SJCRH30 (cell line): ENCODE measurements at places on chromosomes 13 and 19. TPM values are rescaled to one million over a fixed set of nuclear protein-coding genes. Genes with fewer than 3 reads are reported as not detected.

ZNF541 gene
- total RNA-seq: not detected in 2 replicates

- DNase-seq: no peak
These were observed 386.5 kb downstream of the OLFM4 start for GRCh38 chr13:53415135-53415534.

LRRC63 gene
- total RNA-seq: 0.06 TPM in 1 of 2 replicates, not detected in the other

DNA sequence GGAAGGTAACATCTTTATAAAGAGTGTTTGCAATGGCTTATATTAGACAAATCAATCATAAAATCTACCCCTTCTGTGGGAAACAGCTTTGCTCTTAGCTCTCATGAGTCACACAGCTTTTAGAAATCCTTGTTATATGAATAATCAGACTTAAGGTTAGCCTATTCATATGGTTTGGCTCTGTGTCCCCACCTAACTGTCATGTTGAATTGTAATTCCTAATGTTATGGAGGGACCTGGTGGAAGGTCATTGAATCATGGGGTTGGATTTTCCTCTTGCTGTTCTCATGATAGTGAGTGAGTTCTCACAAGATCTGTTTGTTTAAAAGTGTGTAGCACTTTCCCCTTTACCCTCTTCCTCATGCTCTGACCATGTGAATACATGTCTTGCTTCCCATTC lies 704.2 kb upstream of the KLHL1 start:
- no peak for DNase-seq

MCEMP1 gene
- not detected in 2 replicates for total RNA-seq

CEACAM1 gene
- total RNA-seq: not detected in 2 replicates

GRCh38 chr19:38044267-38045111 lies 137.5 kb downstream of the SIPA1L3 start:
- DNase-seq: no peak

FUT1 gene
- not detected in 2 replicates for total RNA-seq

GRCh38 chr19:54436628-54437252 lies 12.3 kb upstream of the LENG8 start:
- DNase-seq: no peak

PEX11G gene
- not detected in 2 replicates for total RNA-seq

DNA sequence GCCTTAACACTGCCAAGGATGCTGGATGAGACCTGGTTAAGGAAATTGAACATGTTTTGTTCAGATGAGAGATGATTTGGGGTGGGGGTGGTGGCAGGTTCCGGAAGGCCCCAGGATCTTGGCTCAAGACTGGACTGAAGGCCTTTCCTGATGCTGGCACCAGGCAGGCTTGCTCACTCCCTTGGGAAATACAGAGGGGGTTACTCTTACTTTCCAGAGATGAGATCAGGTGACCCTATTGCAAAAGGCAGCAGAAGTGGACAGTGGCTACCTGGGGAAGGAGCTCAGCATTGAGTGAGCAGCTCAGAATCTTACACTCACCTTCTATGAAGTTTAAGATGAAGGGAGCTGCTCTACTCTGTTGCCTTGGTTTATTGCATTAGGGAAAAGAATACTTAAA lies 10.8 kb downstream of the GATAD2A start:
- DNase-seq: no peak

DNA sequence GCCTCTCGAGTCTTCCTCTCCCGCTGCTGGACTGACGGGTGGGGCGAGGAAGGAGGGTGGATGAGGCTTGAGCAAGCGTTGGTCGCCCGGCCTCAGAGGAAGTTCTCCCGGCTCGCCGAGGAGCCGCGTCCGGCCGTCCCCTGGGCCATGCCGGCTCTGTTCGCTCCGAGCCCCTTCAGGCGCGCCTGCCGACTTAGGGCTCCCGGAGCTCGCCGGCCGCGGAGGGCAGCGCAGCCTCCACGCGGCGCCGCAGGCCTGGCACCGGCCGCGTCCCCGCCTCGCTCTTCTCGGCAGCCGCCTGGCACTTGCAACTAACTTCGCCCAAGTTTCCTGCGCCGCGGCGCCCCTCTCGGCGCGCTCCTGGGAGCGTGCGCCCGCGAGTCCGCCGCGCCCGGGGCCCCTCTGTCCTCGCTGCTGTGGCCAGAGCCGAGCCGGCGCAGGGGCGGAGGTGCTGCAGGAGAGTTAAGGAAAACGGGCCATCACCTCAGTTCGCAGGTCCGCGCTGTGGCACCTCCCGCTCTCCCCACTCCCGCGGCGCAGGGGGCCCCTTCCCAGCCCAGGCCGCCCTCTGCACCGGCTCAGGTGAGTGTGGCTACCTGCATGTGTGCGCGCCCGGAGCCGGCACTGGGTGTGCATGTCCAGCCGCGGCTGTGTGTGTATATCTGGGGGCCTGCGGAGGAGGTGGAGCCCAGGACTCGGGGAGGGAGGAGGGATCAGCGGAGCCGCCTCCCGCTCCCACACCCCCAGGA lies 641 bp upstream of the SOX21 start:
- no peak for DNase-seq

GRCh38 chr19:20367811-20368294 lies 197.7 kb downstream of the ZNF737 start:
- DNase-seq: no peak

DNA sequence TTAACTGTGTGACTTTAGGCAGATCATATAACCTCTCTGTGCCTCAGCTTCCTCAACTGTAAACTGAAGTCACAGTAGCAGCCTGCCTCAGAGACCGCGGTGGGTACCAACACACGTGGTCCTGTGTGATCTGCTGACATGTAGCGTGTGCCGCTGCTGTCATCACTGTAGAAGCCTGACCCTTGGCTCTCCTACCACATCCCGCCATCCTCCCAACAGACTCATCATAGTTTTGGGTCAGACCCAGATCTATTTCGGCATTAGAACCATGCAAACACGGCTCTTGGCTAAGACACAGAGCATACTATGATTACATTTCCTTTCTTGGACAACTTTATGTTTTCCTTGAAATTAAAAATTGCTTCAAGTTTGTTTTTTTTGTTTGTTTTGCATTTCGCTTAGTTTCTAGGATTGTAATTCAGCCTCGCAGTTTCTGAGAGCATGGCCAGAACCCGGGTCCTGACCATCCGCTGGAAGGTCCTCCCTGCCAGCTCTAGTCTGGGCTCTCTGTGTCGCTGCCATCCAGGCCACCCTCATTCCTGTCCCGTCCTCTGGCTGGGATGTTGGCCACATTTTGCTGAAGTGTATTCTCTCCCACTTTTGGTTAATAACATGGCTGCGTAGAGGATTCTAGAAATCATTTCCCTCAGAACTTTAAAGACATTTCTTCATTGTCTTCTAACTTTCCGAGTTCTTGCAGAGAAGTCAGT lies 53.0 kb downstream of the GGACT start:
- DNase-seq: no peak

- peak; percentile 36 for DNase-seq
These were observed 3.0 kb downstream of the TTYH1 start for GRCh38 chr19:54418030-54418929.

SLC6A16 gene
- total RNA-seq: 0.33 and 0.40 TPM in 2 replicates

DNA sequence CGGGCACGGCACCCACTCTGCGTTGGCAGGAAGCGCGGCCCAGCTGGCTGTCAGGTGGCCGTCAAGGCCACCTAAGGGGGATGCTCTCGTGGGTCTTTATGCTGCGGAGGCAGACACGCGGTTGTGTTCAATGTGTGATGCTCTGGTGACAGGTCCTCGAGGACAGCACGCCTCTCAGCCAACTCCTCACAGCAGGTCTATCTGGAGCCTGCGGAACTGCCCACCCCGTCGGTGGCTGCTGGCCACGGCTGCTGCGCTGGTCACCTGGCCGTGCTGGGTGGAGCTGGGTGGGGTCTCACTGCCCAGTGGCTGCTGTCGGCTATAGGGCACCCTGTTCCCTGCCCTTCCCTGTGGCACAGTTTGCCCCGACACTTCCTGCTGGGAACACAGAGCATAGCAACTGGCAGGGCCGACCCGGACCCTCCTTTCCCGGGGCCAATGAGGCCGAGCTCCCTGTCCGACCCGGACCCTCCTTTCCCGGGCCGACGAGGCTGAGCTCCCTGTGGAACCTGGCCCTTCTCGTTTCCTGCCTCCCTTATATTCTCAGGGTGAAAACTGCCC lies 14.3 kb upstream of the F7 start:
- no peak for DNase-seq

ZNF709 gene
- total RNA-seq: 10.6 and 13.3 TPM in 2 replicates

- no peak for DNase-seq
These were observed 1414.6 kb downstream of the SLITRK1 start for GRCh38 chr13:82467626-82468025.

DNA sequence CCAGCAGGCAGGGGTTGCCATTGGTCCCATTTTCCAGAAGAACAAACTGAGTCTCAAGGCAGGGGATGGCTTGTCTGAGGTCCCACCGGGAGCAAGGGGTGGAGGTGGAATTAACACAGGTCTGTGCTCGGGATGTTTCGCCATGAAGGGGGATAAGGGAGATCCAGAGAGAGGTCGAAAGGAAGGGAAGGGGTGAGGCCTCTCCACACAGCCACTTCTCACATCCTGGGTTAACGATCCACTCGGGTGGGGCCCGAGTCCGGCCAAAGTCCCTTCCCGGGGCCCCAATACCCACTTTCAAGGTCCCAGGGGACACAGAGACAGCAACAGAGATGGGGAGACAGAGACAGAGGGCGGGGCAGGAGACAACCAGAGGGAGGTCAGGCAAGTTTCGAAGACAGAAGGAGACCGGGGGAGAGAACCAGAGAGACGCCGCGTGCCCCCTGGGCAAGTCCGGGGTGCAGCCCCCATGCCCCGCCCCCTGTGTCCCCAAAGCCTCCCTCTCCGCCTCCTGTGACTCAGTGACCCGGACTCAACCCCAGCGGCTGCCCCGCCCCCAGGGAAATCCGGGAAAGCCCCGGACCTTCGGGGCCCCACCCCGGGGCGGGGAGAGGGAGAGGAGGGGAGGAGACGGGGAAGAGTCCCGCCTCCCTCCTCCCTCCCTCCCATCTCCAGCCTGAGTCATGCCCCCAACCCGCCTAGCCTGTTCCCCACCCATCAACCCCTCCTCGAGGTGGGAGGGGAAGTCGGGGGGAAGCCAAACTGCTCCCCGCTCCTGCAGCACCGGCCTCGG lies 1.4 kb upstream of the BCL3 start:
- peak; percentile 95 for DNase-seq

GRCh38 chr19:12841094-12841493 lies 2.8 kb downstream of the MAST1 start:
- DNase-seq: peak; percentile 49

- peak; percentile 55 for DNase-seq
These were observed 31.3 kb upstream of the ISYNA1 start for GRCh38 chr19:18469069-18469846.

ZIC5 gene
- total RNA-seq: 1.1 and 1.2 TPM in 2 replicates

ZSCAN1 gene
- total RNA-seq: not detected in 2 replicates

FBN3 gene
- 0.02 TPM in 1 of 2 replicates, not detected in the other for total RNA-seq

DNA sequence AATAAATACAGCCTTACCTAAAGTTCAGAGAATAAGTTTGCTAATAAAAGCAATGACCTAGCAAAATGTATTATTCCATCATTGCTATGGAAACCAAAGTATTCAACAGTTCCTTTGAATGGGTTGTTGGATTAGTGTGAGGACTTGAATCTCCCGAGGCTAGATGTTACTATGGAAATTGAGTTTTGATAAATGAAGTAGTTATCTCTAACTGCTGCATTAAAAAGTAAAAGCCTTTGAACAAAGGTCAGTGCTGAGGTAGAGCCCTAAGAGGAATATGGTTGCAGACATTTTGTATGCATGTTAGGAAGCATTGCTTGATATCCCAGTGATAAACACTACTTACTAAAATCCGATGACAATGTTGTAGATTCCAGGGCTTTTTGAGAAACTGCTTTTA lies 6.2 kb downstream of the KLF5 start:
- DNase-seq: no peak
